ENCODE measurements at places on chromosomes 7 and 10. TPM values are rescaled to one million over a fixed set of nuclear protein-coding genes. Genes with fewer than 3 reads are reported as not detected.

GRCh38 chr7:99615989-99616358 is 772 bp upstream of the ZSCAN25 start:
- no peak for DNase-seq

Gene ACTL6B
- not detected for total RNA-seq

DNA sequence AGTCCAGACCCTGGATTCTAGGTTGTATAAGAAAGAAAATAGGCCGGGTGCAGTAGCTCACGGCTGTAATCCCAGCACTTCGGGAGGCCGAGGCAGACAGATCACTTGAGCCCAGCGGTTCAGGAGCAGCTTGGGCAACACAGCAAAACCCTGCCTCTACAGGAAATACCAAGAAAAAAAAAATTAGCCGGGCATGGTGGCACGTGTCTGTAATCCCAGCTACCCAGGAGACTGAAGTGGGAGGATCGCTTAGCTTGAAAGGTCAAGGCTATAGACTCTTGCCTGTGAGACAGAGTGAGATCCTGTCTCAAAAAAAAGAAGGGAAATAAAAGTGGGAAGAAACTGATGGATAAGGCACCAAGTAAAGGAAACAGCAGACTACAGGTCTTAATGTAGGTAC is 287.9 kb upstream of the KLF14 start:
- DNase-seq: no peak

GRCh38 chr7:114554781-114555537 is 140.3 kb downstream of the FOXP2 start:
- DNase-seq: no peak

DNA sequence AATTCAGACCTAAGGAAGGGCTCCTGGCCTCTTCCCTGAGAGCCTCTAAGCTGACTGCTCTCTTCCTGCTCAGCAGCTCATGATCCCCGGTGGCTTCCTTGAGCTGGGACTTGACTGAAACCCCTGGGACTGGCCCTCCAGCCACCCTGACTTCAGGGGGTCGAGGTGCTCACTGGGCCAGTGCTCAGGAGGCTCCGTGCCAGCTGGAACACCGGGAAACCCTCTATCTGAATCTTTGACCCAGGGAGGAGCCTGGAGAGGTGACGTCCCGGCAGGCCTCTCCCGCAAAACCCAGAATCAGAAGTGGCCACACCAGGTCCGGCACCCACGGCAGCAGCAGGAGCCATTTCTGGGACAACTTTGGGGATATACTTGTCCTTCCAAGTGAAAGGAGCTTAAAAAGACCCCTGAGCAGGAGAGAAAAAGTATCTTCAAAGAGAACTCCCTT is 110.7 kb downstream of the WDR37 start:
- no peak for DNase-seq
